Omental fat pad (tissue), 4 donors: ENCODE measurements at places on chromosomes 11 and 22. TPM values are rescaled to one million over a fixed set of nuclear protein-coding genes. Genes with fewer than 3 reads are reported as not detected.

HPX gene
- total RNA-seq: 2.5 TPM

SCGB1A1 gene
- not detected for total RNA-seq

TMEM86A gene
- 3.4 TPM for total RNA-seq

YWHAH gene
- total RNA-seq: 89.3 TPM

CRACR2B gene
- total RNA-seq: 6.3 TPM

FAM227A gene
- 0.63 TPM for total RNA-seq

CBX7 gene
- total RNA-seq: 74.9 TPM

IGLL1 gene
- not detected for total RNA-seq

SLC1A2 gene
- 0.96 TPM for total RNA-seq

ZNF280B gene
- total RNA-seq: 0.12 TPM

MUC5B gene
- not detected for total RNA-seq

OR4A16 gene
- not detected for total RNA-seq

SNX32 gene
- total RNA-seq: 1.3 TPM

ADAMTS8 gene
- total RNA-seq: 0.16 TPM

RAB3IL1 gene
- total RNA-seq: 37.8 TPM

MUC15 gene
- total RNA-seq: not detected

PRG3 gene
- total RNA-seq: not detected

TRPM5 gene
- not detected for total RNA-seq

OR10AG1 gene
- total RNA-seq: not detected

ZC3H7B gene
- 39.4 TPM for total RNA-seq

MRGPRG gene
- not detected for total RNA-seq

MMP10 gene
- not detected for total RNA-seq

CCDC73 gene
- total RNA-seq: not detected

SMC1B gene
- total RNA-seq: not detected
